NCI-H524 treated with DMSO at 0.1 percent for 48 hours (cell line): ENCODE measurements at places on chromosomes 5 and 9.
A peak's percentile ranks its signal among the peaks of the same experiment; 100 is the strongest.

GRCh38 chr5:33275391-33275790, 165.4 kb upstream of the TARS1 start:
- DNase-seq = no peak

GRCh38 chr9:129584136-129584535, 36.8 kb downstream of the C9orf50 start:
- no peak for DNase-seq

GRCh38 chr5:36613771-36614656, 7.6 kb downstream of the SLC1A3 start:
- DNase-seq = no peak

GRCh38 chr5:67515762-67516161, 319.2 kb upstream of the CD180 start:
- DNase-seq = no peak

GRCh38 chr5:78534905-78535200, 113.7 kb downstream of the LHFPL2 start:
- DNase-seq = no peak

DNA sequence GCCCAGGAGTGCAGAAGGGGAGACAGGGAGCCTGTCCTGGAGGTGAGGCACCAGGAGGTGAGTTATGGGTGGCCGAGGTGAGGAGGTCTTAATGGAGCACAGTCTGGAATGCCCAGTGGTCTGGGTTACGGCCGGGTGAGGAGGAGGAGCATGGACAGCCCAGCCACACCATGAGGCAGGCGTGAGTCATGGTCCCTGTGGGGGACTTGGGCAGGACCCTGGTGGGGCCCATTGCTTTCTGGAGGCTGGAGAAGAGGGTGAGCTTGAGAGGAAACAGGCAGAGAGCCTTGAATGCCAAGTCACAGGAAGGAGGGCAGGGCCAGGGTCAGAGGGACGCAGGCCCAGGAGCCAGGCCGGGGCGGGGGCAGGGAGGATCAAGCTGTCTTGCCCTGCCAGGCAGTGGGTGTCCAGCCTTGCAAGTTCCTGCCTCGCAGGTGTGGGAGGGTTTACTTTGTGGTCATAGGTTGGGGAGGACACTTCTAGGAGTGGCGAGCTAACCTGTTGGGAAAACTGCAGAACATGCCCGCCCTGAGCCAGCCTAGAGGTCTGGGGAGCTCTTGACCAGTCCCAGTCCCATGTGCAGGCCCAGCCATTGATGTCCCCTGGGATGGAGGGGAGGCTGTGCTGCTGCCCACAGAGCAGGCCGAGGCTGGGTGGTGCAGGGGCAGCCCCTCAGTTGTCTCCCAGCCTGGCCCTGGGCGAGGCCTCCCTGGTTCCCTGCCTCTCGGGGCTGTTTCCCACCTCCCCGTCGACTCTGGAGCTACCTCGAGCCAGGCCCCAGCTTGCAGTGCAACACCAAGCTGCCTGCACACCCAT, 2.8 kb downstream of the CACNA1B start:
- DNase-seq = no peak

- DNase-seq = no peak
Observed at GRCh38 chr5:139392324-139392677, 2.6 kb upstream of the MZB1 start.

- DNase-seq = no peak
Observed at GRCh38 chr5:130052752-130053151, 148.5 kb downstream of the CHSY3 start.

GRCh38 chr9:98774746-98775145, 21.6 kb downstream of the ANKS6 start:
- DNase-seq = no peak

GRCh38 chr5:168128557-168128956, 162.9 kb upstream of the WWC1 start:
- peak; percentile 85 for DNase-seq

DNA sequence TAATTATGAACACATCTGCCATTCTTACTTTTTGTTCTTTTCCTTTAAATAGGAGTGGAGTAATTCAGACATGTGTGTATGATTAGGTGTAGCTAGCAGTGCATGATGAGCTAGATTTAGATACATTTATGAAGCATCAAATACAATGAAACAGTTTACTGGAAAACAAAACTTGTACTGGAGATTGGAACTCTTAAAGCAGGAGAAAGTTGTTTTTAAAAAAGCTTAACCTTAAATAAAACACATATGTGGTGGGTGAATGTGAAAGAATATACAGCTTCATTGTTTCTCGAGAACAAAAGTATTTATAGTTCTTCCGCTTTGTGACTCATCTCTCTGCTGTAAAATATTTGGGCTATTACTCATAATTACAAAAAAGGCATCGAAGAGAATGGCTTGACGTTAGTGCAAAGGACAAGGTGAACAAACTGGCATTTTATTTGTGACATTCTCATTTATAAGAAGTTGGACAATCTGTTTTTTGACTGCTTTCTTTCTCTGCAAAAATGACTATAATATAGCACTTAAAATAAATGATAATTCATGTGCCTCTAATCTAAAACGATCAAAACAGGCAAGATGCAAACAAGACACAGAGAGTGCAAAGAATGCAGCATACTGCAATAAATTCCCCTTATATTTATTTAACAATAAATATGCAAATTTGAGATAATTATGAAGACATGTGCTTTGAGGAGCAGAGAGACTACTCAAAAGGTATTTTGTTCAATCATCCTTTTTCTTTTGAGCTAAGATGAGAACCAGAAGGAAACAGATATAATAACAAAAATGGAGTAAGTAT, 478.8 kb downstream of the CETN3 start:
- DNase-seq = no peak

GRCh38 chr5:123279136-123279535, 144.1 kb downstream of the CEP120 start:
- no peak for DNase-seq

DNA sequence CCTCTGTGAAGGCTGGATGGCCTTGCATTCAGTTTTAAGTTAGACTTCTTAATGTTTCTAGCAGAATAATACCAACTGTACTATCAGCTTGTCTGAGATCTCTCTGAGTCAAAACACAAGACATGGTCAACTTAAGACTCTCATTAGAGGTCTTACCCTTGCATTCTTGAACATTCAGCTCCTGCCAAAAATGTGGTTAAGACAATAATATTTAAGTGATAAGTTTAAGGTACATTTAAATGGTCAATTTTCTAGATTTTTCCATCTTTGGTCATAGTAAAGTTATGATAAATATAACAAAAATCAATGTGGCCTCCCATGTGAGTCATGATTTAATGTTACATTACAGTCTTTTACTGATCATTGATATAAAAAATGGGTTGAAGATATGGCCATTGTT, 75.0 kb downstream of the NR2F1 start:
- no peak for DNase-seq

DNA sequence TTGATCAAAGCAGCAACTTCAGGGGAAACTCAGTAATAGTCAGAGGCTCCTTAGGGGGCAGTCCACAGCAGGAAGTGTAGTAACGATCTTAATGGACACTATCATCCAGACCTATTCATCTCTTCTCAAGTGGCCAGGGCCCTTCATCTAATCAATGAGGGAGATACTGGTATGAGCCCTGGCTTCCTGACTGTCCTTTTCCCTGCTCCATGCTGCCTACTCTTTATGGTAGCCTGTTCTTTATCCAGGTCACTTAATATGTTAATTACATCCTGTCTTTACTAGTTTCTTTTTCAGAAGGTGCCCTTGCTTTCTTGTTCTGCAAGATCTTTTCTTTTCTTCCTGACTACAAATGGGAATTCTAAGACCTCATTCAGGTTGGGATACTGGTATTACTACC, 197.1 kb downstream of the CAVIN4 start:
- DNase-seq = no peak

DNA sequence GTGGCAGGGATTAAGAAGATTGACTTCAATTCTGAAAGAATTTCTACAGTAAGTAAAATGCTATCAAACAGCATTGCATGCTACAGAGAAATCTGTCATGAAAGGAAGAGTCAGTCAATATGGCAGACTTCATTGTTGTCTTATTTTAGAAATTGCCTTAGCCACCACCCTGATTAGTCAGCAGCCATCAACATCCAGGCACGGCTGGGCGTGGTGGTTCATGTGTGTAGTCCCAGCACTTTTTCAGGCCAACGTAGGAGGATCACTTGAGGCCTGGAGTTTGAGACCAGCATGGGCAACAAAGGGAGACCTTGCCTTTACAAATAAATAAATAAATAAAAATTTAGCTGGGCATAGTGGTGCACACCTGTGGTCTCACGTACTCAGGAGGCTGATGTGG, 46.6 kb downstream of the RMI1 start:
- DNase-seq = no peak

DNA sequence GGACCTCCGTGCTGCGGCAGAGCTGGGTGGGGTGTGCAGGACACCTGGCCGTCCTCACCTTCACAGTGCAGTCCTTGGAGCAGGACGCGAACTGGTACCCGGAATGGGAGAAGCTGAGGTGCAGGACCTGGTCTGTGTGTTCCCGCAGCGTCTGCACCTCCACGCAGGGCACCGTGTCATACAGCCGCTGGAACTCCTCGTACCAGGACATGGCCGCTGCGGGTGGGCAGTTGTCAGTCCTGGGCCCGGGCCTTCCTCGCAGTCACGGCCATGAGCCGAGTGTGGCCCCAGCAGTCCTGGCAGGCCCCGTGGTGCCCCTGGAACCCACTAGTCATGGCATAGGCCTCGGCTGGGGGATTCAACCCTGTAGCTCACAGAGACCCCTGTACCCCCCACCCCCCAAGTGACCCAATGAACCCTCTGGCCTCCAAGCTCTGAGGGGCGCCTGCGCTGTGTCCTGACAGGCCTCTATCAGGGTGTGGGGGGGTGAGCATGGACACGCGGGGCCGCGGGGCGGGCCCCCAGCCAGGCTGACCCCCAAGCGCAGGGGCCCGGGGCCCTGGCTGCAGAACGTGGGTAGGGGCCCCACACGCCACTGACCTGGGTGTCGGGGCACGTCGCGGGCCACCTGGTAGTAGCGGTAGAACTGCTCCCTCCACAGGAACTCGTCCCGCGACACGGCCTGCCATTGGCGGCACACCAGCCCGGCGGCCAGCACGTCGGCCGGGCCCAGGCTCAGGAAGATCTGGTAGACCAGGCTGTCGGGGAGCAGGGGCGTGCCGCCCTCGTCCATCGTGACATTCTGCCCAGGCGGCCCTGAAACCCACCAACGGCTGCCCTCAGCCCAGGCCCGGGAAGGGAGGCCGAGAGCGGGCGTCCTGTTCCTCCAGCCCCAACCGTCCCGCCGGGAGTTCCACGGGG, 987 bp downstream of the FBXW5 start:
- DNase-seq = no peak

- no peak for DNase-seq
Observed at GRCh38 chr9:30796764-30797163, 1587.7 kb upstream of the ACO1 start.

- DNase-seq = no peak
Observed at GRCh38 chr9:112570671-112571167, 84.1 kb downstream of the KIAA1958 start.

DNA sequence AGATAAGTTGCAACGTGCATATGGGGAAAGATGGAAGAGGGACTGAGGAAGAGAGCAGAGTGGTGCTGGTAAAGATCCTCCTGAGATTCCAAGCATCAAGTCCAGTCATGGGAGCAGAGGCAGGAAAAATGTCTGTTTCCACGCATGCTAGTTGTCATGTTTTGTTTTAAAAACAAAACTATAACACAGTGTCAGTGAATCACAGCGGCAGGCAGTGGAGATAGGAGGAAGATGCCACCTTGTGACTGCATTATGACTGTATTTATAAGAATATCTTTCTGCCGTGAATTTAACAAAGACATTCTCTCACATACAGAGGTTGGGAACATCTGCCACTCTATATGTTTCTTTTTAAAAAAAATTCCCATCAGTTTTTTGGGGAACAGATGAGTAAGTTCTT, 3.7 kb upstream of the SVEP1 start:
- DNase-seq = no peak

- DNase-seq = no peak
Observed at GRCh38 chr9:14520341-14520740, 172.9 kb downstream of the ZDHHC21 start.

DNA sequence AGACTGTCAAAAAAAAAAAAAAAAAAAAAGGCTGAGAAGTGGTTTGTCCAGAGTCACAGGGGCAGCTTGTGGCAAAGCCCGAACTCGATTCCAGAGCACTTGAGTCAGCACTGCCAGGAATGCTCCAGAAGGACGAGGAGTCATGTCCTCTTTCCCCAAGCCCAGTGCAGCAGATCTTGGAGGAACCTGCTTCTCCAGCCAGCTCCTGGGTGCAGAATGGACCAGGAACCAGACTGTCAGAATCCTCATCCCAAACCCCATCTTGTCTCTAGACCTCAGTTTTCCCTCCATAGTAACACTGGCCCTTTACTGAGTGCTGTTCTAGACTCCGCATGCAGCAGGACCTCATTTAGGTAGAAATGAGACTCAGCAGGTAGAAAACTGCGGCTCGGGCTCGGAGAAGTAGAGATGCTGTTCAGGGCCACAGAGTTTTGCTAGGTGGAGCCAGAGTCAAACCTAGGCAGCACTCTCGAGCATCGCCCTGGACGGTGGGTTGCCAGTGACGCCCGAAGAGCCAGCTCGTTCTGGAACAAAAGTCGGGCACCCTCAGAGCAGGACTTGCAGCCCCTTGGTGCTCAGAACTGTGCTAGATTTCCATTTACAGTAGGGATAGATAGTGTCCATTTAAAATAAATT, 15.4 kb downstream of the CD74 start:
- DNase-seq = no peak
